ENCODE measurements at places on chromosomes 13 and 19.
A peak's percentile ranks its signal among the peaks of the same experiment; 100 is the strongest.

GRCh38 chr19:47615714-47616113 is 6.8 kb downstream of the BICRA start:
- no peak for DNase-seq

DNA sequence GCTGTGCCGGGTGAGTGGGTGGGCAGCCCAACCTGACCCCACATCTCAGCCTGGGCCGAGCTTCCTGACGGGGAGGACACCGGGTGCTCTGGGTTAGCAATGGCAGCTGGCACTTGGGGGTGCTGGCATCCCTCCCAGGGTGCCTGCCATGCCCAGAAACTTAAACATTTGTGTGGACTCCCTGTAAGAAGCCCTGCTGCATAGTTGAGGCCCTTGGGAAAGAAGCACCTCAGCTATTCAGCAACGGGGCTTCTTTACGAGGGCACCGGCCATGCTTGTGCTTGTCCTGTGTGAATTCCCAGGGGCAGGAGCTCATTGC is 33.8 kb upstream of the MEDAG start:
- DNase-seq = no peak

DNA sequence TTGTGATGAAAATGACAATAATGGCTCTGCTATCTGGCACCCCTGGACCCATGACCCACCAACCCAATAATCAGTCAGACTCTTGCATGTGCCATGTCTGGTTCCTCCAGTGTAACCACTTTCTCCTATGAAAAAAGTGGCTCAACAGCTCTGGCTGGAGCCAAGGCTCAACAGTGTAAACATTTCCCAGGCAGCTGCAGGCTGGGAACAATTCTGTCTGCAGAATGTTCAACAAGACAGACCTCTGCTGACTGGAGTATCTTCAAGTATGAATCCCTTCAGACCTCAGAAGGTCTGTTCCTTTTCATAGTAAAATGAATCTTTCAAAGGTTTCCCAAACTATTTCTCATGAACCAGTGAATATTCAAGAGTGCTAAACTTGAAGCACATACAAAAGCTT is 410.1 kb upstream of the HTR2A start:
- DNase-seq = no peak

- DNase-seq = no peak
These were observed 98.9 kb upstream of the SGCG start for GRCh38 chr13:23081901-23082300.

- DNase-seq = peak; percentile 28
These were observed 4.7 kb upstream of the MYBPC2 start for GRCh38 chr19:50427997-50428425.

DNA sequence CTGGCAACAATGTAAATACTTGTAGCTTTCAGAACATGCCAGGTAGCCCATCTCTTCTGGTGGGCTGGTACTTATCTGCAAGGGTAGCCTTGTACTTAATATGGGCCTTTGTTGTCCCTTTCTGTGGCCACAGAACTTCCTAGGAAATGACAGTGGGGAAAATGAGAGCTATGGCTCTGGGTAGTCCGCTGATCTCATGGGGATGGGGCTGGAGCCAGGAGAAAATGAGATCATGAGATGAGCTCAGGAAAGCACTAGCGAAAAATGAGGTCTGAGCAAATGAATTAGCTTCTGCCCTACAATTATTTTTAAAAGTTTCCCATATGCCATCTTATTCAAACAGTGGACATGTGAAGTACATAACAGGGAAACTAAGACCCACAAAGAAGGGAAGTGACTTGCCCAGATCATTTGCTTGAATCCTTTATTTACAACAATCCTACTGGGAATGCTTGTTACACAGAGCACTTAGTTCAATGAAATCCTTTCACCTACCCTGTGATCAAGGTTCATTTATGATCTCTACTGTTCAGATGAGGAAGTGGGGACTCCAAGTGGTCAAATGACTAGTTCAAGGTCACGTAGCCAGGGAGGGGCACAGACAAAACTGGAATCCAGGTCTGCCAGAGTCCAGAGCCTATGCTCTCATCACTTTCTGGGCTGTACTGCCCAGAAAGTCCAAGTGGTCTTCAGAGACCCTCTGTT is 87.1 kb downstream of the PTPRS start:
- DNase-seq = no peak

DNA sequence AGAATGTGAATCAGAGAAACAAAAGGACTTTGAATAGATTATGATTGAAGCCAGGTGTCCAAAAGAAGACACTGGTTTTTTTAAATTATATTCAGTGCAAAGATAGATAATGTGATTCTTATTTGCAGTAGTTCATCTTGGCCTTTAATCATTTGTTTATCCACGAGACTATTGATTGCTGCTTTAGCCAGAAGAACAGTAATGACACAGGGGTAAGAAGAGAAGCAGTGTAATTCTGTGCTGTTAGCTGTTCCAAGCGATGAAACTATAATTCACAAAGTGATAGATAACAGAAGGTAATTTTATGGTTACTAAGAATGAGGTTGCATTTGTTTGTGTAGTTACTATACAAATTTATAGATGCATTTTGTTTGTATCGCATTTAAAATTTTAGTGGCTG is 311.6 kb downstream of the MZT1 start:
- DNase-seq = no peak

GRCh38 chr19:38210458-38210987 is 13.5 kb downstream of the DPF1 start:
- DNase-seq = no peak

GRCh38 chr13:97548711-97549110 is 114.7 kb downstream of the RAP2A start:
- no peak for DNase-seq

DNA sequence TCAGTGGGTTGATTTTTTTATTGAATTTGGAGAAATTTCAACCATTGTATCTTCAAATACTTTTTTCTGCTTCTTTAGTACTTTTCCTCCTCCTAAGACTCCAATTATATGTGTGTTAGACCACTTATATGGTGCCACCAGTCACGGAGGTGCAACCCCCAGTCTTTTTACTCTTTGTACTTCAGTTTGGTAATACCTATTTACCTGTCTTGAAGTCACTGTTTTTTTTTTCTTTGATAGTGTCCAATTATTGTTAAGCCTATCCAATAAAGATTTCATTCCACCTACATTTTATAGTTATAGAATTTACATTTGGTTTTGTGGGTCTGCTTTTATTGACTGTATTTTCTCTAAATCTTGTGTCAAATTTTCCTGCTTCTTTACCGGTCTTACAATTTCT is 14.9 kb downstream of the ZNF283 start:
- DNase-seq = no peak

DNA sequence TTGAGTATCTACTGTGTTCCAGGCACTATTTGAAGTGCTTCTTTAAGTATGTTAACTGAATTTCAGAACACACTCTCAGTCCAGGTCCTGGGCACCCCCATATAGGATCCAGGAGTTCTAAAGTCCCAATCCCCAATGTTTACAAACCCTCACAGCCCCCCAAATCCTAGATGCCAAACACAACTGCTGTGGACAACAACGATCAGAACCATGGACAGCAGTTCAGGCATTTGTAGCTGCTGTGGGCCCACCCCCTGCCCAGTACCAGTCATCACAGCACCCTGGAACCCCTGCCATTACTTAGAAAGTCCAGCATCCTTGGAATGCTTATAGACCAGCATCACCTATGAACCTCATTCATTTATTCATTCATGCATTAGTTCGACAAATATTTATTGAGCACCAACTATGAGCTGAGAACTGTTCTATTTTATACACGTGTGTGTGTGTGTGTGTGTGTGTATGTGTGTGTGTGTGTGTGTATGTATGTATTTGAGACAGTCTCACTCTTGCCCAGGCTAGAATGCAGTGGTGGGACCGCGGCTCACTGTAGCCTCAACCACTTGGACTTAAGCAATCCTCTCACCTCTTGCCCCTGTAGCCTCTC is 19.3 kb upstream of the SDHAF1 start:
- no peak for DNase-seq

GRCh38 chr13:23356368-23356767 is 77.1 kb downstream of the SACS start:
- no peak for DNase-seq

- no peak for DNase-seq
These were observed 106.9 kb downstream of the KLF12 start for GRCh38 chr13:74027161-74027779.
